Hematopoietic multipotent progenitor cell treated with erythropoietin and hydrocortisone succinate and interleukin-3 and kit ligand, for 4 days (in vitro differentiated cells): ENCODE measurements at places on chromosomes 3 and 15.

DNA sequence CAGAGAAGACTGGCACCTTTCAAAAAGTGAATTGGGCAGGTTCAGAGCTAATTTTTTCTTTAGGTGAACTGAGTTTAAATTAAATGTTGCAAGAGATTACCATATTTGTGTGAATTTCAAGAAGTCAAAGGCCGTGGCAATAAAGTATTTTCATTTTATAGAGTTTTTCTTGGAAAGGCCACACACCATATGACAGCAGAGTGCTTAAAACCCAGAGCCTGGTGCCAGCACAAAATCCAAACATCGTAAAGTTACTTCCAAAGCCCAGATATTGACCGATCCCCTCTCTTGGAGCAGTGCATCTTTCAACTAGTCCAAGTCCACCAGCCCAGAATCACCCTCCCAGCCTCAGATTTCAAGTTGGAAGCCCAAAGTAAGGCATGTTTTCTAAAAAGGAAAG is 164.5 kb downstream of the VGLL4 start:
- no peak for DNase-seq

DNA sequence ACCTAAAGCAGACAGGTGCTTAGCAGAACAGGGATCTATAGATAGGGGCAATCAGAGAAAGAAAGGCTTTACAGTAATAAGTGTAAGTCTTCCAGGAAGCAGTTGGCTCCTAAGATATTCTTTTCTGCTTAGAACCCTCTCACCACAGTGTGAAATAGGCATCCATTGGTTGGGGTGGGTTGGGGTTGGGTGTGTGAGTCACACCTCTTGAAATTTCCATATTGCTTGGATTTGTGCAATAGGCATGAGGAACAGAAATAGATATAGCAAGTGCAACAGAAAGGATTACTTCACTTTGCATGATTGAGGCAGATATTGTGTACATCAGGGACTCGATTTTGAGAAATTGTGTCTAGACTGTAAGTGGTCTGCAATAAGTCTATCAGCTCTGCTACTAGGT is 200.1 kb upstream of the GAP43 start:
- DNase-seq: no peak

DNA sequence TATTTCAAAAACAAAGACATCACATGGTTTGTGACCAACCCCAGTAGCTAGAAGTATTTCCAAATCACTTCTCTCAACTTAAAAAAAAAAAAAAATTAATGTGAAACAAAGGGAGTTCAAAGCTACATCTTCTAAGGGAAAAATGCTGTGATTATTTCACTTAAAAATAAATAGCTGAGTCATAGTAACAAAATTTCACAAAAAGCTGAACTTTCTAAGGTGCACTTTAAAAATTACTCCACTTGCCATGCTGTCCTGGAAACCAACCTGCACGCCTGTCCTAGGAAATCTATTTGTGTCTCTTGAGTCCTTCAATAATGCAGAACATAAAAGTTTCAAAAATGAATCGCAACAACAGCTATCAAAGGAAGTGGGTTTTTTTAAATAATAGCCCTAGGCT is 1.8 kb downstream of the ACAP2 start:
- no peak for DNase-seq

- no peak for DNase-seq
Observed at GRCh38 chr3:126156468-126156867, 23.9 kb downstream of the ALDH1L1 start.

GRCh38 chr3:13110678-13111116 is 37.5 kb upstream of the IQSEC1 start:
- DNase-seq: peak; percentile 32

GRCh38 chr15:60718661-60719069 is 239.7 kb upstream of the ICE2 start:
- no peak for DNase-seq

DNA sequence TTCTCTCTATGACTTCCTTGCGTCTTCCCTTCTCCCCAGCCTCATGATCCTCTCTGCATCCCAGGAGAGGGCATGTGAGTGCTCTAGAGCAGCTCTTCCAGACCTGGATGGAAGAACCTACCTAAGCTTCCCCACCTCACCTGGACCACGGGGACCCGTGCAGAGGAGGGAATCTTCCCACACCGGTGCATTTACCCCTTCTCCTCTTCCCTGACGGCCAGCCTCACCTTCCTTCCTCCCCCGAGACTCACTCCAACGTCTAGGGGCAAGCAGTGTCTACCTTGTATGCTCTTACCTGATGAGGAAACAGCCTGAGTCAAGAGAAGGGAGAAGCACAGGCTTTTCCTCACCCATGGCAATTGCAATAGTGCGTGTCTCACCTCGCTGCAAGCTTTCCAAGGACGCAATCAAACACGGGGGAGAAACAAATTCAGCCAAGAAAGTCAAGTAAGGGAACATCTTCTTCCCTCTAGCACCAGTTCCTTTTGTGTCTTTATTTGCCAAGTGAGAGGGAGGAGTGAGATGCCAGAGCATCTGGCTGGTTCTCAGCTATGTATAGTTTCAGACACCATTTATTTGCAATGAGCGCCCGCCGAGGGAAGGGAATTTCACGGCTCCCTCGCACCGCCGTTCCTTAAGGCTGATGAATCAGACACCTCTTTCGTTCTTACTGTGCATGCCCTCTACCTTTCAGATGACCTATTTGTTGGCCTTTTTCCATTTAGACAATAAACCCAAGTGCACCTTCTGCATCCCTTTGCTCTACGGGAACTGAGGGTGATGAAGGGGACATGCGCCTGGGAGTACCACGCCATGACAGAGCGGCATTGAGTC is 1.8 kb upstream of the CCR9 start:
- no peak for DNase-seq

DNA sequence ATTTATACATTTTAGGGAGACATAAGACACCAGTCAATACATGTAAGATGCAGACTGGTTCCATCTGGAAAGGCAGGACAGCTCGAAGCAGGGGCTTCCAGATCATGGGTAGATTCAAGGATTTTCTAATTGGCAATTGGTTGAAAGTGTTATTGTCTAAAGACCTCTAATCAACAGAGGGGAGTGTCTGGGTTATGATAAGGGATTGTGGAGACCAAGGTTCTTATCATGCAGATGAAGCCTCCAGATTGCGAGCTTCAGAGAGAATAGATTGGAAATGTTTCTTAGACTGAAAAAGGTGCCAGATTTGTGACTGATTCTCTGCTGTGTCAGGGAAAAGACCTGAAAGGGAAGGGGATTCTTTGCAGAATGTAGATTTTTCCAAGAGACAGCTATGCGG is 15.1 kb downstream of the TM2D3 start:
- DNase-seq: no peak

DNA sequence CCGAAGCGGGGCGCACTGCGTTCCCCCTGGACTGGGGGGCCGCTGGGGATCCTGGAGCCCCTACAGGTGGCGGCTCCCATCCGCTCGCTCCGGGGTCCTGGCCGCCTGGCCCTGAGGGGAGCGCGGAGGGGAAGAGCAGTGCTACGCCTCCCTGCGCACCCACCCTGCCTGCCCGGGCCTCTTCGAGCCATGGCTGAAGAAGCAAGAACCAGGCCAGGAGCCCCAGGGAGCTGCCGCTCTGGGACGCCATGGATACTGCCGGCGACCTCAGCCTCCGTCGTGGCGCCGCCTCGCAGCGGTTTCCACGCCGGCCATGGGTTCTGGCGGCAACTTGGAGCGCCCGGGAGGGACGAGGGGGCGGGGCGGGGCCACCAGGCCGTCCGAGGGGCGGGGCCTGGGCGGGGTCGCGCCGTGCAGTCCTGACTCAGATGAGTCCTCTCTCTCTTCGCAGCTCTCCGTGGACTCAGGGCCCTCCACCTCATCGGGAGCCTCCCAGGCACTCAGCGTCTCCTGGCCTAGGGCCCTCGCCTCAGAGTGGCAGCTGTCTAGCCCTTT is 50.9 kb downstream of the MYL3 start:
- DNase-seq: peak; percentile 84

- DNase-seq: no peak
Observed at GRCh38 chr15:32663671-32664070, 22.2 kb downstream of the SCG5 start.

DNA sequence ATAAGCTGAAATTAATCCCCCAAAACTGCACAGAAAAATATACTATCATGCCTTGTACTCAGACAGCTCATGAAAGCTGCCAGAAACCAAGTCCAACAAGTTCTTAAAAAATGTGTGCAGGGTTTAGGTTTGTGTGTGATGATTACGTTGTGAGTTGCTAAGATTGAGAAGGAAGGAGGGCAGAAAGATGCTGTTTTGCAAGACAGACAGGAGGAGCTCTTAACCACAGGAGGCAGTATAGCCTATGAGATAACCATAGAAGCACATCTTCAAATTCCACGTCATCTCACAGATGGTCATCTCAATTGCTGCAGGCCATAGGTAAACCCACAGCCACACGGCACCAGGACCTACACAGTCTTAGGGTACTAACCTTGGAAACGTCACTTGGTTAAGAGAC is 191.9 kb downstream of the STT3B start:
- peak; percentile 67 for DNase-seq

DNA sequence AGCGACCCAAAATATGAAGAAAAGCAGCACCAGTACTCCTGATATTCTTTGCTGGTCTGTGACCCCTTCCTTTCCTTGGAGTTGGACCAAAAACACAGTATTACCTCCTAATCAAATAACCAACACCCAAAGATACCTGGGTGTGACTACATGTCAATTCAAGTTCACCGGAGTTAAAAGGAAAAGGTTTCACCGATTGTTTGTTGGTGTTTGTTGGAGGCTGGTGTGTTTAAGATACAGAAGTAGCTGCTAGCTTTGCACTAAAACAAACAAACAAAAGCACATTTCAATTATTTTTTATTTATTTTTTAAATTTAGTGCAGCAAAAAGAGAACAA is 81.5 kb downstream of the MYO1E start:
- no peak for DNase-seq

DNA sequence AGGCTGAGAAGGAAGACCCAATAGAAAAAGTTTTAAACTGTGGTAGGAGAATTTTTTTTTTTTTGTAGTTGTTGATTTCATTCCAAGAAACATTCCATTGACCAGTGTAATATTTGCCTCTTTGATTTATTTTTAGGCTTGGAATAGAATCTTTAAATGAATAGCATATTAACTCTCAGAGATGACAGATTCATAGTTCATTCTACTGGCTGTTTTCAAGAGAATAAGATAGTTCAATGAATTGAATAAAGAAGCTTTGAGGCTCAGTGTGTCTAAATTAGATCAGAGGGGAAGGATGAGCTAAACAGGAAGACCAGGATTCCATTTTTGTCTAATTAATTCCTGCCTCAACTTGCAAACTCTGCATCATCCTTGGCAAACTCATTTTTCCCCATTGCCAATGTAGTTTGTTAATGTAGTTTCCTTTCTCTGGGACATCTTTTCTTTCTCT is 98.4 kb downstream of the NAALADL2 start:
- no peak for DNase-seq

- DNase-seq: no peak
Observed at GRCh38 chr3:52843108-52843865, 8.5 kb upstream of the MUSTN1 start.

GRCh38 chr15:75531041-75531450 is 48.1 kb downstream of the PTPN9 start:
- DNase-seq: no peak

- DNase-seq: no peak
Observed at GRCh38 chr3:187406927-187407326, 38.7 kb downstream of the RTP4 start.
